Stimulated activated CD4-positive, alpha-beta T cell treated with anti-CD3 and anti-CD28 coated beads, Interleukin-12 subunit alpha, Interleukin-12 subunit beta, amount 100 ng/mL, for 24 hours (primary cell): ENCODE measurements at places on chromosomes 11 and 22.

- no peak for DNase-seq
These were observed 226.9 kb downstream of the BUD13 start for GRCh38 chr11:116545912-116546311.

- no peak for DNase-seq
These were observed 36.3 kb downstream of the PPP2R1B start for GRCh38 chr11:111729831-111730311.

- no peak for DNase-seq
These were observed 63.7 kb downstream of the DSCAML1 start for GRCh38 chr11:117733316-117733715.

DNA sequence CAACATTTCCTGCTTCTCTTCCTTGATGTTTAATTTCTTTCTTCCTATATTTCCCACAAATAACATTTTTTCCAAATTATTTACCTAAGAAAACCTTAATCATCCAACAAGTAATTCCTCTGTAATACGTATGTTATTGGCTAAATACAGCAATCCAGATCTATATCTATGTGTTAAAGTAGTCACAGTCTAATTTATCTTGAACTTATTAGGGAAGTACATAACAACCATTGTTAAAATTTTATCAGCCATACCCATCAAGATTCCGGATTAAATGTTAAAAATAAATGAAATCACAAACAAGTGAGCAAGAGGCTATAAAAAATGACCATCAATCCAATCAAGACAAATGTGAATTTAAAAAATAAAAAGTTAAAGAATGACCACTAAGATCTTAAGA lies 36.5 kb downstream of the RRAS2 start:
- no peak for DNase-seq

- no peak for DNase-seq
These were observed 2.0 kb upstream of the PDGFB start for GRCh38 chr22:39246690-39247332.

DNA sequence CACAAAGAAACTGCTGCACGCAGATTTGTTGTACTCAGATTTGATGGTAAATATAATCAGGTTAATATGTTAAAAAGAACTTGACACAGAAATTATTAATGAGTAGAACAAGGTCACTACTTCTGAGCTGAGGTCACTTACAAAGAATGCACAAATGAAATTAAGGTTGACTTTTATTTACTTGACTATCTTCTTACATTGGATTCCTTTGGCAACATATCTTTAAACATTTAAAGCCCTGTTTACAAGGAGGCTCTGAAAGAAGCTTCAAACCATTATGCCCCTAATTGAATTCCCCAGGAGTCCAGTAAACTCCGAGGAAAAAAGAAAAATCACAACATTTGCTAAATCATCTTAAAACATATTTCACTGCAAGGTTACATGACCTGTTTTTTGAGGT lies 245.5 kb downstream of the SOX6 start:
- DNase-seq = no peak
